Transverse colon (tissue), 4 donors: ENCODE measurements at places on chromosomes 12 and 14.

- no peak for DNase-seq
These were observed 36.3 kb upstream of the STK38L start for GRCh38 chr12:27207615-27208413.

GRCh38 chr12:27015730-27016076 lies 1.5 kb upstream of the TM7SF3 start:
- DNase-seq, result no peak

GRCh38 chr14:22233377-22233776 lies 355.6 kb downstream of the DAD1 start:
- DNase-seq, result no peak

- DNase-seq, result no peak
These were observed 6.4 kb downstream of the GOLGA5 start for GRCh38 chr14:92800525-92800924.

DNA sequence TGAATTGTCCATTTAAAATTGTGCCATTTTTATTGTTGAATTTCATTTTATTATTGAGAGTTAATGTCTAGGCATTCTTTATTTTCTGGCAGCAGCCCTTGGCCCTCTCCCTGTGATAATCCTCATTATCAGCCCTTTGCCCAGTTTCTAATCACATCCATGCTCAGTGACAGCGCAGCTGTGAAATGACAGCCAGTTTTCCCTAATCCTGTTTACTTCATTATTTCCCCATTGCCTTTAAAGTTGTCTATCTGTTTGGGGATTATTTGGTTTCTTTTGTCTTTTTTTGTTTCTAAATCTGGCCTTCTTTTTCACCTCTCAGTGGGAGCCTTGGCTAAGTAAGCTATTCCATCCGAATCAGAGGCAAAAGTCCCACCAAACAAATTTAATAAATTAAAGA lies 476.9 kb downstream of the SLC6A15 start:
- no peak for DNase-seq

GRCh38 chr14:51616724-51617409 lies 34.8 kb upstream of the FRMD6 start:
- no peak for DNase-seq

DNA sequence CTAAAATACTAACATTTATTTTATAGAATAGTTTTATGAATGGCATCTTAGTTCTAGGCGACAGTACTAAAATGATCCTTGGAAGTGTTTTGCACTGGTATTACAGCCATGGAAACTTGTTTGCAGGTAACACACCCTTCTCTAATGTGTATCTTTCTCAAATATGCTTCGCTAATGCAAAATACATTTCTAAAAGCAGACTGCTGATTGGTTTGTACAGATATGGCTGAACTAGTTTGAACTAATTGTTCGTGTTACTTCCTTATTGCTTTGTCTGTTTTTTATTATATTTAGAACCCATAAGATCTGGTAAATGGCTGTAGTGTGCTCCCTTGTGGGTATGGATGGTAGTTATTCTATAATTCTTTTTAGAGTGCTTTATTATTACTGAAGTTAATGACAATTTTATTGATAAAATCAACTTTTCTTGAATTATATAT lies 53.0 kb downstream of the ATF7IP start:
- no peak for DNase-seq
